ENCODE measurements at places on chromosomes 5 and 9. TPM values are rescaled to one million over a fixed set of nuclear protein-coding genes. Genes with fewer than 3 reads are reported as not detected.

- no peak overlapping the region for H3K27ac ChIP-seq
- no peak overlapping the region for H3K4me3 ChIP-seq
- no peaks in the 10 kb centered on the region for H3K27me3 ChIP-seq
- DNase-seq: no peak
These were observed 126.1 kb upstream of the PAPPA start for GRCh38 chr9:116027511-116027910.

- H3K4me1 ChIP-seq: no peaks in the 10 kb centered on the region
- H3K36me3 ChIP-seq: no peaks in the 10 kb centered on the region
- H3K27ac ChIP-seq: no peak overlapping the region
- H3K27me3 ChIP-seq: no peaks in the 10 kb centered on the region
These were observed 694.3 kb downstream of the BRINP1 start for GRCh38 chr9:118674942-118675341.

GRCh38 chr5:142984525-142984924 is 214.3 kb downstream of the ARHGAP26 start:
- DNase-seq: no peak
- peaks cover 7% of the 10 kb centered on the region for H3K4me1 ChIP-seq
- H3K27ac ChIP-seq: no peak overlapping the region
- H3K27me3 ChIP-seq: no peaks in the 10 kb centered on the region
- no peak overlapping the region for H3K4me3 ChIP-seq

ARHGEF28 gene
- 15.1 TPM for total RNA-seq

DNA sequence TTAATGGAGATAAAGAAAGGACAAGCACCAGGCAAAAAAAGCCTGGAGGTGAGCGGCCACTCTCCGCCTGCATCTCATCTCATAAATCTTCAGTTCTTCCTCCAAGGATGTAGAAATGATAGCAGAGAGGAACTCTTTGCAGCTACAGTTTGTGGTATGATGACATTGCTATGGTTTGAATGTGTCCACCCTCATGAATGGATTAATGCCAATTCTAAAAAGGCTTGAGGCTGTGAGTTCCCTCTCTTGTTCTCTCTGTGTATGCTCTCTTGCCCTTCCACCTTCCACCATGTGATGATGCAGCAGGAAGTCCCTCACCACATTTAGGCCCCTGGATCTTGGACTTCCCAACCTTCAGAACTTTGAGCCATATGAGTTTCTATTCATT is 126.4 kb downstream of the SPOCK1 start:
- H3K4me1 ChIP-seq: no peaks in the 10 kb centered on the region
- H3K27ac ChIP-seq: no peak overlapping the region
- no peak overlapping the region for H3K4me3 ChIP-seq
- H3K27me3 ChIP-seq: no peaks in the 10 kb centered on the region

GRCh38 chr9:114156657-114157421 is 1.5 kb downstream of the COL27A1 start:
- H3K27me3 ChIP-seq: peaks cover 6% of the 10 kb centered on the region
- DNase-seq: no peak

DNA sequence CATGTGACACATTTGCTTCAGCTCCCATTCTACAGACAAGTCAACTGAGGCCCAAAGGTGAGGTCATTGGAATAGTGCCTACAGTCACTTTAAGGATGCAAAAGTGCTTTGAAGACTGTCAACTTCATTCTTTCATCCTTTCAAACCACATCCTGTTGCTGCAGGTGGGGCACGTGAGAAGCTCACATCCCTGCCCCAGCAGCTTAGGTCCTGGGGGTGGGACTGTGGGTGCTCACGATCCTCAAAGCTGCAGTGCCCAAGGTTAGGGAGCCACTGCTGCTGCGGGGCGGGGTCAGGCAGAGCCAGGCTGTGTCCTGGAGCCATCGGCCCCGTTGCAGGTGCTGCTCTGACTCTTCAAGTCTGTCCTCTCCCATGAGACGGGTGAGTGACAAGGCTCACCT is 57.9 kb upstream of the IER5L start:
- no peak overlapping the region for H3K4me3 ChIP-seq
- H3K4me1 ChIP-seq: peaks cover 5% of the 10 kb centered on the region
- H3K27ac ChIP-seq: no peak overlapping the region
- no peak for DNase-seq
- H3K27me3 ChIP-seq: no peaks in the 10 kb centered on the region

GRCh38 chr9:130745210-130745800 is 51.7 kb downstream of the EXOSC2 start:
- H3K27me3 ChIP-seq: no peaks in the 10 kb centered on the region
- no peaks in the 10 kb centered on the region for H3K4me1 ChIP-seq
- no peak overlapping the region for H3K27ac ChIP-seq
- DNase-seq: no peak

GRCh38 chr5:946720-947625 is 54.3 kb downstream of the TRIP13 start:
- no peak overlapping the region for H3K27ac ChIP-seq
- no peaks in the 10 kb centered on the region for H3K4me1 ChIP-seq
- DNase-seq: no peak

NUP155 gene
- 62.3 TPM for total RNA-seq

CDKN2B gene
- total RNA-seq: 11.4 TPM

GRCh38 chr9:125758986-125759763 is 12.0 kb downstream of the PBX3 start:
- no peaks in the 10 kb centered on the region for H3K27me3 ChIP-seq
- no peaks in the 10 kb centered on the region for H3K36me3 ChIP-seq
- no peak overlapping the region for H3K27ac ChIP-seq
- peak overlapping the region; percentile 24 for H3K4me3 ChIP-seq
- no peak for DNase-seq

- H3K36me3 ChIP-seq: no peaks in the 10 kb centered on the region
- no peaks in the 10 kb centered on the region for H3K4me1 ChIP-seq
- H3K27me3 ChIP-seq: peaks cover 5% of the 10 kb centered on the region
These were observed 1640.9 kb upstream of the C9orf72 start for GRCh38 chr9:29214154-29214689.

FGF10 gene
- 7.5 TPM for total RNA-seq

DNA sequence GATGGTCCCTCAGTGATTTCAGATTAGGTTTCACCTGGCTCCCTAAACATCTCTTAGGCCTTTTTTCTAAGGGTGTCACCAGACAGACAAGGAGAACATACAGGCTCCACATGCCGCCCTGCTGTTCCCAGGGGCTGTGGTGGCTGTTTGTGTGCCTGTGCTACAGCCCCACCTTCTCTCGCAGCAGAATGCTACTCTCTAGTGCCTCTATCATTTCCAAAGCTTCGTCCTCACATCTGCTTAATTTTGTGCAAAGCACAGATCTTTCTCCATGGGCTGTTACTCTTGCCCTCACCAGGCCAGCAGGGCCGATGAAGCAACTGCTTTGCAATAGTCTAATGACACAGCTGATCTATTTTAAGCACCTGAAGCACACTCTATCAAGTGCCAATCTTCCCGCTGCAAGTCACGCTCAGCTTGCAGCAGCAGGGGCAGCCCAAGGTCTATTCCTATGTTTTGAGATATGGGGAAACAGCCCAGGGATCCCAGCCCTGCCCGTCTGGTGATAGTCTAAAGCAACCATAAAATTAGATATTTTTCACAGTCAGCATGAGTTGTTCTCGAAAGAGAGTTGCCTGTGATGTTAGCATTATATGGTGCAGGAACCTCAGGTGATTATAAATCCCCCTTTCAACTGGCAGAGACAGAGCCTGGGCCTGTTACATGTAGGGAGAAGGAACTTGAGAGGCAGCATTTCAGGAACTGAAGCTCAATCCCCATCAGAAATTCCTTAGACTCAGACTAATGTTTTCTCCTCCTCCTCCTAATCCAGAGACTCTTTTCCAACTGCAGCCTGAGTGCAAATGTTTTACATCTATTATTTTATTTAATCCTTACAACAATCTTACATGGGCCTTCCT is 12.7 kb downstream of the ABLIM3 start:
- DNase-seq: peak; percentile 51
- peak overlapping the region; percentile 69 for H3K27ac ChIP-seq
- peaks cover 11% of the 10 kb centered on the region for H3K4me1 ChIP-seq
- no peaks in the 10 kb centered on the region for H3K36me3 ChIP-seq
- H3K27me3 ChIP-seq: no peaks in the 10 kb centered on the region
- H3K4me3 ChIP-seq: no peak overlapping the region

DNA sequence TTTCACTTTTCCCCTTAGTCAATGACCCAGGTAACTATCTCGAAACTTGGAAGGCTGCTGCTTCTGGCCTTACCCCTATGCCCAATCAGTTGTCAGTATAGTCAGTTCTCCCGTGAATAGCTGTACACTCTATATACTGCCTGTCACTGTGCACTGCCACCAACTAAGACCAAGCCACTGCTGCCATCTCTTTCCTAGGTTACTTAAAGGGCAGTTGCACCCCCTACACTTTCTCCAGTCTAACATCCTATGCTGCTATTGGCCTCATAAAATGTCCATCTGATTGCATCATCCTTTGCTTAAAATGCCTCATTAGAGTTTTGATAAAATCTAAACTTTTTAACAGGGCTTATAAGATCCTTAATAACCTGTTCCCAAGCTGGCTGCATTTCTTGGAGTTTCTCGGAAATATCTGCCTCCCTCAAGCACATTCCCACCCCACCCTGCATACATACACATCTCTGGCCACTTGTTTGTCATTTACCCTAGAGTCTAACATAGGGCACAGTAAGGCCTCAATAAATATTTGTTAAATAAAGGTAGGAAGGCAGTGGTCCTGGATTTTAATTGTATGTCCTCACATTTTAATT is 32.8 kb upstream of the TNFAIP8 start:
- H3K36me3 ChIP-seq: no peaks in the 10 kb centered on the region
- no peak overlapping the region for H3K4me3 ChIP-seq
- peaks cover 13% of the 10 kb centered on the region for H3K4me1 ChIP-seq
- H3K27ac ChIP-seq: peak overlapping the region; percentile 80

DNA sequence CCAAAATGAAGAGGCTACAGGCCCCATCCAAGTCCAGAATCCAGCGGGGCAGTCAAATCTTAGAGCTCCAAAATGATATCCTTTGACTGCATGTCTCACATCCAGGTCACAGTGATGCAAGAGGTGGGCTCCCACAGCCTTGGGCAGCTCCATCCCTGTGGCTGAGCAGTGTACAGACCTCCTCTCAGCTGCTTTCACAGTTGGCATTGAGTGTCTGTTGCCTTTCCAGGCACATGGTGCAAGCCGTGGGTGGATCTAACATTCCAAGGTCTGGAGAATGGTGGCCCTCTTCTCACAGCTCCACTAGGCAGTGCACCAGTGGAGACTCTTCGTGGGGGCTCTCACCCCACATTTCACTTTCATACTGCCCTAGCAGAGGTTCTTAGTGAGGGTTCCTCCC is 120.7 kb downstream of the GIN1 start:
- no peak for DNase-seq
- H3K27me3 ChIP-seq: no peaks in the 10 kb centered on the region
- no peak overlapping the region for H3K4me3 ChIP-seq
- no peaks in the 10 kb centered on the region for H3K36me3 ChIP-seq
- H3K4me1 ChIP-seq: peaks cover 4% of the 10 kb centered on the region

All from ascending aorta (tissue), 2 donors.